Stromal cell of bone marrow (primary cell): ENCODE measurements at places on chromosomes 6 and 20.

DNA sequence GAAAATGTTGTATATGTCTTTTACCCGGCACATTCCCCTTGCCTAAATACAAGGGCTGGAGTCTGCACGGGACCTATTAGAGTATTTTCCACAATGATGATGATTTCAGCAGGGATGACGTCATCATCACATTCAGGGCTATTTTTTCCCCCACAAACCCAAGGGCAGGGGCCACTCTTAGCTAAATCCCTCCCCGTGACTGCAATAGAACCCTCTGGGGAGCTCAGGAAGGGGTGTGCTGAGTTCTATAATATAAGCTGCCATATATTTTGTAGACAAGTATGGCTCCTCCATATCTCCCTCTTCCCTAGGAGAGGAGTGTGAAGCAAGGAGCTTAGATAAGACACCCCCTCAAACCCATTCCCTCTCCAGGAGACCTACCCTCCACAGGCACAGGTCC lies 11.3 kb upstream of the MAPRE1 start:
- DNase-seq: no peak

- DNase-seq: no peak
Measured at GRCh38 chr6:21753241-21754108, 159.9 kb downstream of the SOX4 start.

GRCh38 chr6:14337152-14337551 lies 219.6 kb downstream of the CD83 start:
- DNase-seq: no peak

DNA sequence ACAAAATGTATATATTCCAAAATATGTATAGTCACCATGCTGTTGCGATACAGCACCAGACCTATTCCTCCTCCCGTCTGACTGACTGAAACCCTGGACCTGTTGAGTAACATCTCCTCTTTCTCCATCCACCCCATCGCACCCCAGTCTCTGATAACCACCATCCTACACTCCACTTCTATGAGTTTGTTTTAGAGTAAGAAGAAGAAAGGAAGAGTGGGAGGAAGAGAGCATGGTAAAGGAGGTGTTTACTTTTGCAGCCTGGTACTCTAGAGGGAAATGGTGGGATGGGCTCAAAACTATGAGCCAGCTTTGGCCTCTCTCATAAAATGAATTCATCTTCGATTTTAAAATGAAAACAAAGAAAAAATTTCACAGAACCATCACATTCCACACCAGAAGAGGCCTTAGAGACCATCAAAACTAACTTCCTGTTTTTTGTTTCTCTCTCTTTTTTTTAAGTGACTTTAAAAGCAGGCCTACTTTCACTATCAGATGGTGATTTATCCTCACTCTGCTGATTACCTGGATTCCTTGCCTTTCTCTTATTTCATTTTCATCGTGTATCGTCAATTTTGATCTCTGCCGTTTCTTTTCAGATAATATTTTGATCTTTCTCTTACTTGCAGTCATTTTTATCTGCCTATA lies 16.8 kb upstream of the FUCA2 start:
- no peak for DNase-seq

- peak; percentile 43 for DNase-seq
Measured at GRCh38 chr6:9140951-9141460, 705.7 kb upstream of the SLC35B3 start.

DNA sequence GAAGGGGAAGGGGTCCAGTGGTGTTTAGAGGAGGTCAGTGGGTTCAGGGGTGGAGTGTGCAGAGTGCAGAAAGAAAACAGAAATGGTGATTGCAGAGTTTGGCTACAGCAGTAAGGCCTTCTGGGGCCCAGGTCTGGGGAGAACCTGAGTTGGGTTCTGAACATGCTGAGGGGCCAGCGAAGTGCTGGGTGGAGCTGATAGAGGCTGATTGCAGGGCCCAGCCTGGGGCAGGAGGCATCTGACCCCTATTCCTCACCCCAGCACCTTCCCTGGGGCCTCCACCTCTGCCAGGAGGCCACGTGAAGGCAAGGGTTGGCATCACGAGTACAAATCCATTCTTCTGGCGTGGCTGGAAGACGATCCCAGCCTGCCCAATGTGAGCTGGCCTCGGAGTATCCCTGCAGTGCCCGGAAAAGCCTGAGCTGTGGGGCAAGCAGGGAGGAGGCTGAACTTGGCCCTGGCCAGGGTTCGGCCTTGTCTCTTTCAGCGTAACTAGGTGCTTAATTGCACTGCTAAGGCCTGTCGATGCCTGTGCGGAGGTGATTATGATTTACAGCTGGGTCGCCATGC lies 35.3 kb downstream of the VSTM2L start:
- no peak for DNase-seq

- no peak for DNase-seq
Measured at GRCh38 chr6:88263591-88263990, 97.4 kb upstream of the CNR1 start.

GRCh38 chr20:10505827-10506226 lies 70.7 kb downstream of the SLX4IP start:
- DNase-seq: no peak

GRCh38 chr6:39758905-39759605 lies 33.1 kb upstream of the DAAM2 start:
- no peak for DNase-seq
